ENCODE measurements at places on chromosomes 3 and 15. TPM values are rescaled to one million over a fixed set of nuclear protein-coding genes. Genes with fewer than 3 reads are reported as not detected.

DNA sequence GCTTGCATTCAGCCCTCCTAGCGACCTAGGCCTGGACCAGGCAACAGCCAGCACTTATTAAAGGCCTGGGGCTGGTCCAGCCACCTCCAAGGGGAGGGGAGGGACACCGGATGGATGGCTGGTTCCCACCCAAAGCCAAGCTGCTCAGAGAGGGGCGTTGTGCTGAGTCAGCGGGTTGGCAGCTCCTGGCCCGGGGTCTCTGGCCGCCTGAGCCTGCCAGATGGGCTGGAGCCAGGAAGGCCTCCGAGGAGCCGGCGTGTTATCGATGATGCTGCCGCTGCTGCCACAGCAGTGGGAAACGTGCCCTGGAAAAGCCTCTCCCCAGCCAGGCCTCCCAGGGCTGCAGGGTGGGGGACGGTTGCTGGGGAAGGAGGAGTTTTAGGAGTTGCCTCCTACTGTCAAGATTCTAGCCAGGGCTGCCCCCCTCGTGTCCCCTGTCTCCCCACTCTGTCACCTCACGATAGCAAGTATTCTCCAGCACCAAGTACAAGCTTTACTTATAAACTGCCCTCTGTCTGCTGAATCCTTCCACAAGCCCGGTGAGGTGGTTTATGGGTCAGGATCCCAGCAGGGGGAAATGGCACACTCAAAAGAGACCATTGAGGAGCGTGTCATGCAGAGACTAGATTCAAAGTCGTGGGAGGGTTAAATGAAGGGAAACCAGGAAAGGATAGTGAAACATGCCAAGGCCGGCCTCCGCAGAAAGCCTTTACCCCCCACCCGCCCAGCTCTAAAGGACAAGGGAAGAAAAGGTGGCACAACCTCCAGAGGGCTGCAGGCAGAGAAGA is 43.2 kb upstream of the TSEN2 start:
- no peak for DNase-seq

DNA sequence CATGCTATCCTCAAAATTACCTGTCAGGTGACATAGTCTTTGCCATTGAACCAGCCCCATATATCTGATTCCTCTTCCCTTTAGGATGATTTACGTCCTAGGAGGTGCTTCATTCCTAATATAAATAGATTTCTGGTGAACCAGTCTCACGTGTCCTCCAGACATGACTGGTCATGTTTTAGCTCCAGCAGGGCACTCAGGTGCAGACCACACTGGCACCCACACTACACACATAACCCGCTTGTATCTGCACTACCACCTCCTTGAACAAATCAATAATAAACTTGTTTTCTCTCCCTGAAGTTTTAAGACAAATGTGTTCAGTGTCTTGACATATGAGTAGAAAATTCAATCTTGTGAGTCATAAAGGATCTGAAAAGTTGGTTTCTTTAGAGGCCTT is 155.5 kb downstream of the GOLIM4 start:
- no peak for DNase-seq

DNA sequence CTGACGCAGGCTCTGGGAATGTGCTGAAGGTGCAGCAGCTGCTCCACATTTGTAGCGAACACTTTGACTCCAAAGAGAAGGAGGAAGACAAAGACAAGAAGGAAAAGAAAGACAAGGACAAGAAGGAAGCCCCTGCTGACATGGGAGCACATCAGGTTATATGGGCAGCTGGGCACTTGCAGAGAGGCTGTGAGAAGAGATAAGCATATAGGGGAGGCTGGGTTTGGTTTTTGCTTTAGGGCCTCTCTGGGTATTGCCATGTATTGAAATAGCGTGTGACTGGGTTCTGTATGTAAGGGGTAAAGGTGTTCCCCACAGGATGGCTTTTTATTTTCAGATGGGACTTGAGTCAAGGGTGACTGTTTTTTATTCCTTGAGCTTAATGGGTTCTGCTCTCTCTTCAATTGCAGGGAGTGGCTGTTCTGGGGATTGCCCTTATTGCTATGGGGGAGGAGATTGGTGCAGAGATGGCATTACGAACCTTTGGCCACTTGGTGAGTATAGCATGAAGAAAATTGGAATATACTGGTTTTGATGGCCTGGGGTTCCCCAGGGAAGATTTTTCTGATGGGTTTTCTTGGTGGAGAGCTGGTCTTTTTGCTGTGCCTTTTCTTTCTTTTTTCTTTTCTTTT is 7.4 kb downstream of the PSMD2 start:
- DNase-seq: no peak

DNA sequence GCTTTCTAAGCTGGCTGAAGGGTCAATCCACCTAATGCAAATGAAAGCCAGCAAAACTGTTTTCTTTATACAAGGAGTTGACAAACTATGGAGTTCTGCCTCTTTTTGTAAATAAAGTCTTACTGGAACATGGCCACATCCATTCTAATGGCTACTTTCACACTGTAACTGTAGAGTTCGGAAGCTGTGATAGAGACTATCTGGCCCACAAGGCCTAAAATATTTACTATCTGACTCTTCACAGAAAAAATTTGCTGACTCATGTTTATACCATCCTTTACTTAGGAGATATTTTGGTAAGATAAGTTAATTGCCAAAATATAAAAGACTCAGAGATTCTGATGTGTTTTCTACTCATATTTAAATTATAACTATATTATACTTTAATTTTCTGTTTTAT is 93.7 kb upstream of the GK5 start:
- DNase-seq: no peak

The KLF15 gene
- total RNA-seq: 20.7 TPM

- no peak for DNase-seq
These were observed 44.7 kb downstream of the CD200 start for GRCh38 chr3:112377568-112378071.

- no peak for DNase-seq
These were observed 21.0 kb downstream of the C2CD4A start for GRCh38 chr15:62087671-62088352.

The ISG20 gene
- total RNA-seq: 3.5 TPM

GRCh38 chr3:54344601-54345231 is 222.4 kb downstream of the CACNA2D3 start:
- peak; percentile 60 for DNase-seq

GRCh38 chr15:25665913-25666312 is 197.2 kb downstream of the ATP10A start:
- DNase-seq: no peak

GRCh38 chr15:64333986-64334929 is 21.7 kb downstream of the CSNK1G1 start:
- peak; percentile 73 for DNase-seq

DNA sequence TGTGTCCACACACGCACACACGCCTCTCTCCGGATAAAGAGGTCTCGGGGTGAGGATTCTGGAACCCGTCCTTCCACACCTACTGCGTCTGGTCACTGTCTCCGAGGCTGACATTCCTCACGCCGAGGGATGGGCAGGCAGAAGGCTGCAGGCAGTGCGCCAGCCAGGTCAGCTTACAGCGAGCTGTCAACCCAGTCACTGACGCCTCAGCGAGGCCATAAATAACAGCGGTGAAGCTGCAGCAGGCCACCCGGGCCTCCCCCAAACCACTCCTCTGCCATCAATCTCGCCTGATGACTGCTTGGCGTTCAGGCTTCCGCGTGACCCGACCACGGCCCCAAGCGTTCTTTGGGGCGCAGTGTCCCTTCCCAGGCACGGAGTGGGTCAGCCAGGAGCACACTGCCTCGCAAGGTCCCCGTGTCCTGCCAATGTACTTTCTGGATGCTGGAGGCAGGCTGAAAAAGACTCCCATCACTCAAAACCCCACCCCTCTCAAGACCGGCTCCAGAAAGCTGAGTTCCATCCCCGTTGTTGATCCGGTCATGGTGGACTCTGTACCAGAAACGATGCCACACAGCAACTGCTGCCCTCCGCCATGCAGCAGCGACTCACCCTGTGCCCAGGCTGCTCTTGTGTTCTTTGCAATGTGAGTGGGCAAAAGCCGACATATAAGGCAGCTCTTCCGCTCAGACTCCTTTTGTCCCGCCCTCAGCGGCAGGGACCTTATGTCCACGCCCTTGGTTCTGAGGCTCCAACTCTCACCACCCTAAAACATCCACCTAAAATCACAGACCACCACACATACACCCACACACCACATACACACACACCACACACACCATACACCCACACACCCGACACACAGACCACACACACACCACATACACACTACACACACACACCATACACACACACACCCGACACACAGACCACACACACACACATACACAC is 27.1 kb downstream of the CPN2 start:
- DNase-seq: no peak

The GRIP2 gene
- total RNA-seq: 0.82 TPM

- DNase-seq: no peak
These were observed 28.7 kb downstream of the MRPL3 start for GRCh38 chr3:131474115-131474514.

The TRPM1 gene
- total RNA-seq: not detected

The GOLGA8S gene
- total RNA-seq: 0.09 TPM

The CATSPER2 gene
- 1.2 TPM for total RNA-seq

GRCh38 chr3:136630915-136631314 is 121.3 kb downstream of the STAG1 start:
- DNase-seq: no peak

- DNase-seq: no peak
These were observed 245.0 kb upstream of the ADAMTS9 start for GRCh38 chr3:64932666-64933342.

DNA sequence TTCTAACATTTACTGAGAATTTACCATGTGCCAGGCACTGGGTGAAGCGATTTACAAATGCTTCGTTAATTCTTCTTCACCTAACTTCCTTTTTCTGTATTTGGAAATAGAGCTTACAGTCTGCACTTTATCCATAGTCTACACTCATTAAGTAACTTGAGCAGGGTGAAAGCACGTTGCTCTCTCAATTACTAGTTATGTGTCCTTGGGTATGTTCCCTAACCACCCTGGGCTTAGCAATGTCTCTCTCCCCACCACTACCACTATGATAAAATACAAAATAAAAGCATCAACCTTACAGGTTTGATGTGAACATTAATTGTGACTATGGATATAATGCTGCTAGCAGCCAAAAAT is 172.9 kb upstream of the SLC2A2 start:
- no peak for DNase-seq

GRCh38 chr3:21273259-21274025 is 477.6 kb downstream of the ZNF385D start:
- DNase-seq: no peak

The LIPC gene
- total RNA-seq: not detected

Data from endodermal cell (in vitro differentiated cells).